Immature natural killer cell (primary cell): ENCODE measurements at places on chromosomes 7 and 10. TPM values are rescaled to one million over a fixed set of nuclear protein-coding genes. Genes with fewer than 3 reads are reported as not detected.
A peak's percentile ranks its signal among the peaks of the same experiment; 100 is the strongest.

GRCh38 chr10:103923502-103923901 is 5.5 kb upstream of the STN1 start:
- H3K36me3 ChIP-seq, result no peaks in the 10 kb centered on the region
- no peak for DNase-seq
- no peak overlapping the region for H3K27ac ChIP-seq
- H3K4me1 ChIP-seq, result peaks cover 6% of the 10 kb centered on the region
- H3K27me3 ChIP-seq, result peaks cover 1% of the 10 kb centered on the region

DNA sequence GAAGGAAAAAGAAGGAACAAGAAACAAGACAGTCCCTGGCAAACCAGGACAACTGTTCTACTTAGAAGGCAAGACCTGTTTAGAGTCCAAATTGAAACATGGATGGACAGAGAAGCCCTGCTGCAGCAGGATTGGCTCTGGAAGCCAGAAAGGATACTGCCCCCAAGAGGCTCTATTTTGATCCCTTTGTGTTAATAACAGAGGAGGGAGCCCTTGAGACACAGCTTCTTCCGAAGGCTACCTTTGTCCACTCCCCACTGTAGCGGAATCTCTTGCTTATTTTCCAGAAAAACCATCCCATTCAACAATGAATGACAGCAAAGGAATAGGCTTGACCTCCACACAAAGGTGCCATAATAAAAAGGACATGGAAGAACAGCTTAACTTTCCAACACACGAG is 120.3 kb upstream of the FOXK1 start:
- H3K36me3 ChIP-seq, result no peaks in the 10 kb centered on the region
- peaks cover 22% of the 10 kb centered on the region for H3K27me3 ChIP-seq
- no peak overlapping the region for H3K4me3 ChIP-seq
- H3K4me1 ChIP-seq, result no peaks in the 10 kb centered on the region

DNA sequence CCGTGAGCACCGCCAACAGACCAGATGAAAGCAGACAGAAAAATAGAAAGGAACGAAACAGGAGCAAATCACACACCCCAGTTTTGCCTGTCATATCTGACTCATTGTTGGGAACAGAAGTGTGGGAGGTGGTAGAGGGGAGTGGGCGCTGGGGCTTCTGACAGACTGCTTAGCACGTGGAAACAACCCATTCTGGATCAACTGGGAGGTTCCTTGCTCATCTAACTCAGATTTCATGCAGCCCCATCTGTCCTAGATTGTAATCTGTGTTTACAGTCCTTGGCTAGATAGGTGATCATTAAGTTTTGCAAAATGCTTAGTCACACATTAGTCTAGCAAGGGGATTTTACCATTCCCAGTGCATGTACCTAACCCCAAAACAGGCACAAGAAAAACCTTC is 154.1 kb downstream of the NRP1 start:
- H3K27ac ChIP-seq, result no peak overlapping the region
- H3K4me1 ChIP-seq, result no peaks in the 10 kb centered on the region
- peaks cover 15% of the 10 kb centered on the region for H3K27me3 ChIP-seq
- no peak for DNase-seq

DNA sequence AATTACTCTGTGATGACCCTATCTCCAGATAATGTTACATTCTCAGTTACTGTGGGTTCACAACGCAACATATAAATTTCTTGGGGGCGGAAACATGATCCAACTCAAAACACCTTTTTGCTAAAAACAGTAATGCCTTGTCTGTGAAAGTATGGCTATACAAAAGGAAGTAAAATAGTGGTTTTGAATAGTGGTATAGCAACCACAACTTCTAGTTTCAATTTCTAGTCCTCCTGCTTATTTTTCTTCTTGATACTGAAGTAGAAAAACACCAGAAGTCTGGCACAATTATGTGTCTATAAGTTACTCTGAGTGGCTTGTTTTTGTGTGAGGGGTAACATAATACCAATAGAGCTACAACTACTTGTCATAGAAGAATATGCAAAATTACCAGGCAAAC is 21.5 kb upstream of the ZNF800 start:
- peak; percentile 67 for DNase-seq
- H3K4me3 ChIP-seq, result peak overlapping the region; percentile 73
- H3K27me3 ChIP-seq, result peaks cover 6% of the 10 kb centered on the region
- peaks cover 60% of the 10 kb centered on the region for H3K4me1 ChIP-seq
- peak overlapping the region; percentile 89 for H3K27ac ChIP-seq
- peaks cover 3% of the 10 kb centered on the region for H3K36me3 ChIP-seq

DNA sequence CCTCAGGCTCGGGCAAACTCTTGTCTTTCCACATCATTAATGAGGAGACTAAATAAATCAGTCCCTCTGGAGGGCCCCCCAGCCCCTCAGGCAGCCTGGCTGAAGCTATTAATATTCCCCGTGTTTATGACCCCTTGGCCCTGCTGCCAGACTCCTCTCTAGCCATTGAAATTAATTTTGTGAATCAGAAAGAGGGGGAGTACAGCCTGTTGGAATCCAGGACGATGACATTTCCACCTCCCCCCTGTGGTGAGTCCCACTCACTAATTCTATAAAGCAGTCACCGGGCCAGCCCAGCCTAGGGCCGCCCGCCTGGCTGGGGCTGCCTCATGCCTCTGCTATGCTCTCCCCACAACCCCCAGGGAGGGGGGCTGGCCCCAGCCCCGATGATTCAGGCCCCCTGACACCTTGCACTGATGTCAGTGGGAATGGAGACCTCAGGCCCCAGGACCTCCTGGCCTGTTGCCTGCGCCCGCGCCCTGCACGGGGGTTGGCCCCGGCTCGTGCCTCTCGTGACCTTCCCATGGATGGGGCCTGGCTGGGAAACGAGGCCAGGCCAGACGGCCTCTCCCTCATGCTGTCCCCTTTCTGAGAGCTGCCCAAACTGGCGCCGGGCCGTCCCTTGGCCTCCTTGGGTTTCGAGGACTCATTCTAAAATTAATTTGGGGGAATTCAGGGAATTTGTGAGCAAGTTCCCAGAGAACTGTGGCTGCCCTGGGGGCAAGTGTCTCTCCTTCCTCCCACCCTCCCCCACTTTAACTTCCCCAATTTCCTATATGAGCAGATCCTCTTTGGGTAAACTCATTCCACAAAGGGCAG is 34.0 kb downstream of the TMEM270 start:
- no peak overlapping the region for H3K4me3 ChIP-seq
- H3K4me1 ChIP-seq, result no peaks in the 10 kb centered on the region
- no peak for DNase-seq
- no peaks in the 10 kb centered on the region for H3K36me3 ChIP-seq
- H3K27ac ChIP-seq, result no peak overlapping the region

DNA sequence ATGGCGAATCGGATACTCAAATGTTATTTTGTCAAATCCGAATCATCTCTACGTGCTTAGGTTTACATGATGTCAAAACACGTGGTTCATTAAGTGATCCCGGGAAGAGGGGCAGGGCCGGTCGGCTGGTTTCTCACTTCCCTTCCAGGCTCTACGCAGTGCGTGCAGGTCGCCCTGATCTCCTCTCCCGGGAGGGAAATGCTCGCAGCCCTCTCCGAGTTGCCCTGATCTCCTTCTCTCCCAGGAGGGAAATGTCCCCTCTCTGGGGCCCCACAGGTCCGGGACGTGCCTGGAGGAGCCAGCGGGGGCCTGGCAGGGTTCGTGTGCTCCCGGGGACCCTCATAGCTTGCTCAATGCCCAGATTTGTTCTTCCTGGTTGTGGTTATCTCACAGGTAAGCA is 202.7 kb downstream of the DNAJB6 start:
- H3K36me3 ChIP-seq, result no peaks in the 10 kb centered on the region
- H3K27me3 ChIP-seq, result no peaks in the 10 kb centered on the region
- no peaks in the 10 kb centered on the region for H3K4me1 ChIP-seq
- H3K27ac ChIP-seq, result no peak overlapping the region
- DNase-seq, result no peak
- no peak overlapping the region for H3K4me3 ChIP-seq

DNA sequence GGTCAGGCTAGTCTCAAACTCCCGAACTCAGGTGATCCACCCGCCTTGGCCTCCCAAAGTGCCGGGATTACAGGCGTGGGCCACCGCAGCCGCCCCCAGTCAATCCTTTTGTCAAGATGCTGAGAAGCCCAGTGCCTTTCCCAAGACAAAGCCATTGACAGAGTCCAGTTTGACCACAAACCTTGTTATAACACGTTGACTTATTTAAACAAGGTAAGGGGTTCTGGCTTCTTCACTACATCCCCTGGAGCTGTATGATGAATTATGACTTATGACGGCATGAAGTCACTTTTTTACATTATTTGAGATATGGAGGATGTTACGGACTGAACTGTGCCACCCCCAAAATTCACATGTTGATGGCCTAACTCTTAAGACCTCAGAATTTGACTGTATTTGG is 5.8 kb upstream of the SEC61G start:
- H3K27ac ChIP-seq, result no peak overlapping the region
- DNase-seq, result no peak
- no peaks in the 10 kb centered on the region for H3K36me3 ChIP-seq
- peaks cover 7% of the 10 kb centered on the region for H3K27me3 ChIP-seq
- H3K4me1 ChIP-seq, result peaks cover 3% of the 10 kb centered on the region

GRCh38 chr10:19546224-19546623 is 270.0 kb upstream of the PLXDC2 start:
- H3K27ac ChIP-seq, result no peak overlapping the region
- peaks cover 1% of the 10 kb centered on the region for H3K27me3 ChIP-seq
- H3K4me1 ChIP-seq, result no peaks in the 10 kb centered on the region
- DNase-seq, result no peak
- H3K36me3 ChIP-seq, result no peaks in the 10 kb centered on the region

- peaks cover 12% of the 10 kb centered on the region for H3K4me1 ChIP-seq
- H3K27ac ChIP-seq, result peak overlapping the region; percentile 64
- no peaks in the 10 kb centered on the region for H3K36me3 ChIP-seq
- peak; percentile 74 for DNase-seq
- peaks cover 3% of the 10 kb centered on the region for H3K27me3 ChIP-seq
- H3K4me3 ChIP-seq, result peak overlapping the region; percentile 14
Measured at GRCh38 chr7:138875794-138876193, 77.8 kb upstream of the ATP6V0A4 start.

DNA sequence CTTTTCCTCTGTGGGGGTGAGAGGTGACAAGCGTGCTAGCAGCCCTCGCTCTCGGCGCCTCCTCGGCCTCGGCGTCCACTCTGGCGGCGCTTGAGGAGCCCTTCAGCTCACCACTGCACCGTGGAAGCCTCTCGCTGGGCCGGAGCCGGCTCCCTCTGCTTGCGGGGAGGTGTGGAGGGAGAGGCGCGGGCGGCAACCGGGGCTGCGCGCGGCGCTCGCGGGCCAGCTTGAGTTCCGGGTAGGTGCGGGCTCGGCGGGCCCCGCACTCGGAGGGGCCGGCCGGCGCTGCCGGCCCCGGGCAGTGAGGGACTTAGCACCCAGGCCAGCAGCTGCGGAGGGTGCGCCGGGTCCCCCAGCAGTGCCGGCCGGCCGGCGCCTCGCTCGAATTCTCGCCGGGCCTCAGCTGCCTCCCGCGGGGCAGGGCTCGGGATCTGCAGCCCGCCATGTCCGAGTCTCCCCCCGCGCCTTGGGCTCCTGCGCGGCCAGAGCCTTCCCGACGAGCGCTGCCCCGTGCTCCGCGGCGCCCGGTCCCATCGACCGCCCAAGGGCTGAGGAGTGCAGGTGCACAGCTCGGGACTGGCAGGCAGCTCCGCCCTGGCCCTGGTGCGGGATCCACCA is 352.8 kb upstream of the PODXL start:
- no peak overlapping the region for H3K4me3 ChIP-seq
- H3K36me3 ChIP-seq, result no peaks in the 10 kb centered on the region
- H3K27me3 ChIP-seq, result peaks cover 9% of the 10 kb centered on the region
- H3K27ac ChIP-seq, result no peak overlapping the region
- no peak for DNase-seq
- H3K4me1 ChIP-seq, result no peaks in the 10 kb centered on the region

DNA sequence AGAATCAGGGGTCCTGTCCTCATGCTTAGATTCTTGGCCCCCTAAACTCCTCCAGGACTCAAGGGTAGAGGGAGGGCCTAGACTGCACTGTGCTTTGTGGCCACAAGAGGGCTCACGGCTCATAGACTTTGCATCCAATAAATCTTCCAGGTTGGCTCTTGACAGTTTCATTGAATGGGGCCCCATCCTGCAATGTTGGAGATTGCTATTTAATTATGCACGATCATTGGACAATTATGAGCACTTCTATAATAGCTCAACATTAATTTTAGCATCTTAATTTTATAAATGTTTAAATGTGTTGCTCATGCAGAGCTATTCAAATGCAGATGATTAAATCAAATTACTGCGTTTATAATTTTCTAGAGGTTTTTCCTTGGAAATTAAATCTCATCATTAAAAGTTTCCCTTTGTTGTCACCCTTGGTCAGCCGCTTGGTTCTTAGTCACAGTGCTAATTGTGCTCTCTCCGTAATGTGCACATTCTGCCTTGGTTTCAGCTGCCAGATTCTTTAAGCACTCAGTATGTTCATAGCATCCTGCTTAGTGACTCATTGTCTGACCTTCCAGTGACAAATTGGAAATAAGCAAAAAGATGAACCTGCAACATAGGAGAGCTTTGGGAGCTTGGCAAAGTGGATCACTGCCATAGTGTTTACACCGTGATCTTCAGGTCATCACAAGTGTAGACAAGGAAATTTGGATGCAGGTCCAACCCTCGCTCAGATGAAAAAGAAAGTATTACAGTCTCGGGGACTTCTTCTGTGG is 33.4 kb upstream of the PLPP4 start:
- H3K27ac ChIP-seq, result no peak overlapping the region
- H3K36me3 ChIP-seq, result no peaks in the 10 kb centered on the region
- peak; percentile 27 for DNase-seq
- peaks cover 6% of the 10 kb centered on the region for H3K27me3 ChIP-seq

DNA sequence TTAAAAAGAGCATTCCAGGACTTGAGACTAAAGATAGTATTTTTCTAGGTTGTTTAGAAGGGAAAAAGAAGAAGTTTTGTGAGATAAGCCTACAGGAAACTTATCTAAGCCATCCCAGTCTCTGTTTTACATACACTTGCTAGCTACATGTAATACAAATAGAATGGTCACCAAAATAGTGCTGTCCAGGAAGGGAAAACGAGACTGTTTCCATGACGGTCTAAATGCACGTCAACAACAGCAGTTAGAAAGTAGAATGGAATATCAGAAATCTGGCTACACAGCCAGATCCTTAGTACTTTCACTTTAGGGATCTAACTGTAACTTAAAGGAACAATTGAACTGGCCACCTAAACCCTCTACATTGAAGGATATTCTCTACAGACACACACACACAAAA is 117.6 kb downstream of the TSPAN12 start:
- peaks cover 2% of the 10 kb centered on the region for H3K27me3 ChIP-seq
- no peak overlapping the region for H3K4me3 ChIP-seq
- H3K27ac ChIP-seq, result no peak overlapping the region
- H3K36me3 ChIP-seq, result no peaks in the 10 kb centered on the region

Gene RSU1
- polyA plus RNA-seq, result 248 TPM

Gene NUTM2E
- not detected for polyA plus RNA-seq

Gene TBXAS1
- polyA plus RNA-seq, result 59.6 TPM

Gene PSMA2
- 234 TPM for polyA plus RNA-seq

Gene CTTNBP2
- not detected for polyA plus RNA-seq

Gene PDE6C
- not detected for polyA plus RNA-seq

Gene TEX47
- polyA plus RNA-seq, result not detected
